ENCODE measurements at places on chromosomes 6 and 20.

DNA sequence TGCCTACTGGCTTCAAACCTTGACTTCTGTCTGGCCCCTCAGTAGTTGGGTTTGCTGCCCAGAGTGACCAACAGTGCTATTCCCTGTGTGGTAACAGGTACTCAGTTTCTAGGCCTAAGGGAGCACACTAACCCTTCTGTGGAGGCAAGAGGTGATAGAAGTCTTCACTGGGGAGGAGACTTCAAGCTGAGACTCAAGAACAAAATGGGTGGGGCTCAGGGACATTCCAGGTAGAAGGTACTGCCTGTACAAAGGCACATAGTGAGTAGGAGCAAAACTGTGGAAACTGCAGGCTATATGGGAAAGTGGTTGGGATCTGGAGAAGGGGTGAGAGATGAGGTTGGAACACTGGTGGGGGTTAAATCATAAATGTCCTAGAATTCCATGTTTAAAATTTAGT lies 2.3 kb upstream of the SCAND1 start:
- no peak for DNase-seq

GRCh38 chr6:156392648-156393047 lies 384.5 kb upstream of the ARID1B start:
- DNase-seq: no peak

DNA sequence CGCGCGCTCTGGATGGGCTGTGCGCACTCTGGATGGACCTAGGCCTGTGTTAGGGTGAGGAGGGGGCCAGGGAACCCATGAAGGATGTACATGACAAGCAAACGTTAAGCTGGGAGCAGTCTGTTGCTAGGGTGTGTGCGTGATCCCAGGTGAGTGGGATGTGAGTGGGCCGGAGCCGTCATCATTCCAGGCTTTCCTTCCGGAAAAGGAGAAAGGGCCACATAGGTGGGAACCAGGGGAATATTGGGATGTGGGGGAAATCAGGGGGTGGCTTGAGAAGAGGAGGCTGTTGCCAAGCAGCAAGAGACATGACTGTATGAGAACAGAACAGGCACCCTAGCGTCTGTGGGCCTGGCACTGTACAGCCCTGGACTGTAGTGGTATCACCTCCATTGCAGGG lies 49.7 kb upstream of the EPB41L1 start:
- no peak for DNase-seq

- no peak for DNase-seq
Measured at GRCh38 chr20:38147163-38147562, 17.9 kb downstream of the TGM2 start.

GRCh38 chr6:2862712-2863181 lies 21.1 kb upstream of the SERPINB1 start:
- no peak for DNase-seq

GRCh38 chr6:74768120-74768519 lies 437.7 kb downstream of the COL12A1 start:
- DNase-seq: no peak

- no peak for DNase-seq
Measured at GRCh38 chr20:35917077-35917476, 37.2 kb downstream of the SCAND1 start.

- DNase-seq: no peak
Measured at GRCh38 chr6:53758496-53758895, 36.3 kb upstream of the LRRC1 start.

DNA sequence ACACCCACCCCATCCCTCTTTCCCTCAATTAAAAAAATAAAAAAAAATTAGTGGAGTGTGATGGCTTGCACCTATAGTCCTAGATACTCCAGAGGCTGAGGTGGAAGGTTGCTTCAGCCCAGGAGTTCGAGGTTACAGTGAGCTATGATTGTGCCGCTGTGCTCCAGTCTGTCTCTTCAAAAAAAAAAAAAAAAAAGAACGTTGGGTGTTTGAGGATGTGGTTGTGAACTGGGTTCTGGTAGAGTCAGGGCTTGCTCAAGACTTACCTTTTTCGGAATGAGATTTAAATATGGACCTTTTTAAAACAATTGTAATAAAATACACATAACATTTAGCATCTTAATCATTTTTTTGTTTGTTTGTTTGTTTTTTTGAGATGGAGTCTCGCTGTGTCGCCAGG lies 211.9 kb downstream of the OR2B2 start:
- no peak for DNase-seq

- no peak for DNase-seq
Measured at GRCh38 chr20:47480239-47480638, 21.4 kb upstream of the NCOA3 start.

GRCh38 chr20:36812594-36813463 lies 39.3 kb upstream of the DSN1 start:
- no peak for DNase-seq

GRCh38 chr6:29424575-29424974 lies 9.8 kb downstream of the OR12D1 start:
- DNase-seq: no peak

DNA sequence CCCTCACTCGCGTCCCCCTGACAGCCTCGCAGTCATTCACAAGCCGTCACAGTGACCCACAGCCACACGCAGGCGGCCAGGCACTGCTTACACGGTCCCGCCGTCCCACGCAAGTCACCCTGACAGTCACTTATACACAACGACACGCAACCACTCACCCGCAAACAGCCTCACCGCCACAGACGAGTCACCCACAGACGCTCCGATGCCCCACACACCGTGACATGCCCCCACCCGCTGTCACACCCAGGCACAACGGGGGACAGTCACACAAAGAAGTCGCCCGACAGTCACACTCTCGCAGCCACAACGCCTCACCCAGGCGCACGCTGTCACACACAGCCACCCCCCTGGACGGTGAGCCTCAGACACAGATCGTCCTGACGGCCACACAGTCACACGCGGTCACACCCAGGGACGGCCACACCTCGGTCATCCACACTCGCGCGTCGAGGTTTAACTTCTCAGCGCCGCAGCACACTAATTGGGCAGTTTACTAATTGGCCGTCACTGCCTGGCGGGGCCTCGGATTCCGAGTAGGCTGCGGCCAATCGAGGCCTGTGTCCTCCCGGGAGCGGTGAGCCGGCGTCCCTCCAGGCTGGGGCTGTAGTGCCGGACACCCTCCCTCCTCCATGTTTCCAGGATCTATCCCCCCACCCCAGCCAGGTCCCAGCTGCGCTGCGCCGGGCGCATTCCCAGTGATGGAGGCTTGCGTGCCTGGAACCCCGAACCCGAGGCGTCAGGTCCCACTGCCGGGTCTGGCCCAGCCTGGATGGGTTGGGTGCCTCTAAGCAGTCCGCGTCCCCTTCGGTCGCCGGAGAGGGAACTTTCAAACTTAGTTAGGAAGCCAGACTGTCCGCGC lies 790 bp downstream of the TOX2 start:
- DNase-seq: no peak

- DNase-seq: no peak
Measured at GRCh38 chr6:3398755-3399696, 57.8 kb downstream of the SLC22A23 start.

GRCh38 chr20:23625236-23625964 lies 12.4 kb downstream of the CST3 start:
- no peak for DNase-seq

- no peak for DNase-seq
Measured at GRCh38 chr6:35177596-35177995, 36.2 kb upstream of the SCUBE3 start.

DNA sequence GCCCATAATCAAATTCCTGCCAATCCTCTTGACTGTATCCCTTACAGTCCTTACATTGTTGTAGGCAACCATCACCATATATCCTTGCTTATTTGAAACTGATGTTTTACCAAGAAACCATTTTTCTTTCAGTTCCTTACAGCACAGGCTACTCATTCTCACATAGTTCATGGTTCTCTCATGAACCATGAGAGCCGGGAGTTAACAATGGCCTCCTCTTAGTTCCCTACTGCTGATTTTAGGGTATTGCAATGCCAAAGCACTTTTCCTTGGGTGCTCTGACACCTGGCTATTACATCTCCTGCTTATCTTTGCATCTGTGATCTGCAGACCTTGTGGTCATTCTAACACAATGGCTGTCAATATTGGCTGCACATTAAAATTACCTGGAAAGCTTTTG lies 133.4 kb downstream of the MYB start:
- no peak for DNase-seq

DNA sequence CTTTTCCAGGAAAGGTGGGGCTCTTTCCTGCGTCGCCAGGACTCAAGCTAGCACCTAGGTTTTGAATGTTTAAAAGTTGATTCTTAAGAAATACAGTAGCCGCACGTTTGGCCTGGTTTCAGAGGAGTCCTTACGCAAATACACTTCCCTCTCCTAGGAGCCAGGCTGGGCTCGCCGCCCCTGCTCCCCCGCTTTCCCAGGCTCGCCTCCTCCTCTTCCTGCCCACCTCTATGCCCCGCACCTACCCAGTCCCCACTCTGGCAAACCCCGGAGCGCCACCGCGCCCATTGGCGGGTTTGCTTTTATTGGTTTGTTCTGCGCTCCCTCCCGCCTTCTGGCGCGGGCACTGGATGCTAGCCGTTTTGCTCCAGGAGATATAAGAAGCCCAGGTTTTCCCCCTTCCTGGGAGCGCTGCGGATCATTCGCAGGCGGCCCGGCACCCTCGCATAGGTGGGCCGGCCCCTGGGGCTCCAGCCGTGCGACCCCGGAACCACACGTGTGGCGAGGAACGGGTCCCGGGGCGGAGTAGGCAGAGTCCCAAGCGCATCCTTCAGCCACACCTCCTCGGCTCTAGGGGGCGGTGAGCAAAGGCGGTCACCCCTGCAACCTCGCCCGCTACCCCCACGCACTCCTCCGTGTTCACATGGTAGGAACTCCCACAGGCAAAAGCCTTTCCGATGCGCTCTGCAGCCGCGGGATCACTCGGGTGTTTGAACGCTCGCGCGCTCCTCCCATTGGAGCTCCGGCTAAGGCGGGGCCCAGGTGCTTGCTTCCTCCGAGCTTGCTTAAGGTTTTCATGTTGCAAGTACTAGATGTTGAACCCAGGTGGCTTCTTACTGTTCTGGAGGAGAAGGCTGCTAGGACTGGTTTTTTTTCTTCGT lies 119.0 kb downstream of the RTN4IP1 start:
- DNase-seq: peak; percentile 68

DNA sequence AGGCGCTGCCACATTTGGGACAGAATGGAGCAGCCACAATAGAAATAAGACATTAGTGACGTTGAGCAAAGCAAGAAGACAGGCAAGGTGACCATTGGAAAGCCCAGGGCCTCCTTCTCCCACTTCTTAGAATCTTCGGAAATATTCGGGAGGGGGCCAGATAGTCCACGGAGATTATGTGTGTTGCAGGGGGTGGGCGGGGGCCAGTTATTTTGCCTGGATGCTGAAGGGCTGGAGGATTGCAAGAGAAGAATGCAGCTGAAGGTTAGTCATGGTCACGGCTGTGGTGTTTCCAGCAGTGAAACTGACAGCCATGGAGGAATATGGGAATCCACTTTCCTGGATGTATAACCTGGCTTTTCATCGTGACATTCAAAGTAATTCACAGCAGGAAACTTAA lies 88.6 kb downstream of the CDH26 start:
- DNase-seq: no peak

- no peak for DNase-seq
Measured at GRCh38 chr6:37435816-37436215, 2.8 kb downstream of the CMTR1 start.

All from stimulated activated CD4-positive, alpha-beta T cell treated with anti-CD3 and anti-CD28 coated beads, Interleukin-1b, Interleukin-23, amount 100 ng/mL, for 24 hours (primary cell).